Dermis microvascular lymphatic vessel endothelial cell (primary cell): ENCODE measurements at places on chromosomes 2 and 18. TPM values are rescaled to one million over a fixed set of nuclear protein-coding genes. Genes with fewer than 3 reads are reported as not detected.
A peak's percentile ranks its signal among the peaks of the same experiment; 100 is the strongest.

DNA sequence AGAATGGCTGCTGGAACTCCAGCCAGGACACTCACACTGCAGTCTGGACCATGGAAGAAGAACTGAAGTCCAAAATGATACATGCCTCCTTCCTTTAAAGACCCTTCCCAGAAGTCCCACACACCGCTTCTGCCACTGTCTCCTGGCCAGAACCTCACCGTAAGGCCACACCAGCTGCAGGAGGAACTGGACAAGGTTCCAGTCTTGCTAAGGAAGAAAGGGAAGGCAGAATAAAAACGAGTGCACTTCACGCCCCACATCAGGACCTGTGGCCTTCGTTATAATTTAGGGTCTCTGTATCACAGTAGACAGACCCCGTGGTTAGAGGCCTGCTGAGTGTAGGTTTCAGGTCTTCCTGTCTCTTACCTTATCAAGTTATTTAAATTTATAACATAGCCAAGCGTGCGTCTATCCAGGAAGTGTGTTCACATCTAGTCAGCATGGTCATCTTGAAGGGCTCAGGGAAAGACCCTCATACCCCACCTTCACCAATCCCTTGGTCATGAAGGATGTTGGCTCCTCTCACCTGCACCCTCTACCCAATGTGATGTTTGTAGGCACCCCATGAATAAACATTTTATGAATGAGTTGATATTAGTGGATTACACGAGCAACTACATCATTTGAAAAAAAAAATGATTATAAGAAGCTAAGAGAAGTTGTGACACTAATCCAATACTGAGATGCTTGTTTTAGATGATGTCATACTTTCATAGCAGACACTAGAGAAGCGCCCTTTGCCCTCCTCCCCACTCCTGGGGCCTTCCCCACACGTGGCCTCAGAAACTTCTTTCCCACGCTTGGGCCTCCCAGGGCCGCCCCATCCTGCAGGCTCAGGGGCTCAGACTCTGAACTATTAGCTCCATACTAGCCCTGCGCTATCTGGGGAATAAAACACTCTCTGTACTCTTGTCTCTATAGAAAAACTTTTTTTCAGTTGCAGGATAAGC, 157.6 kb downstream of the FAM210A start:
- DNase-seq, result no peak

DNA sequence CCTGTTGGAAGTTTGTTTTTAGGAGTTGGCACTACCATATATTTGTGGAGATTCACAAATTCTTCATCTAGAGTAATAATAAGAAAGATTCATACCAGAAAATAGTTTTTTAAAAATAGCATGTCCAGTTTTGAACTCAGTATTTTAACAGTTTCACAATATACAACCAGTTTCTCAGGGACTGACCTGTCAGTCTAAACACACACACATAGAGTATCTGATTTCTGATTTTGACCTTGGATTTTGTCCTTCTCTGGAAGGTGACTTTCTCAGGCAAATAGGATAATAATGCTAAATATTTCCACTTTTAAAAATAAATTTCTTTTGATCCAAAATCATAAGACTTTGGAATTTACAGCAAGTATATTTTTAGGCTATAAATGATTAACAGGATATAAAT, 32.0 kb downstream of the MFSD6 start:
- no peak for DNase-seq

GRCh38 chr2:232393556-232393955, 13.1 kb upstream of the ALPG start:
- DNase-seq, result no peak

DNA sequence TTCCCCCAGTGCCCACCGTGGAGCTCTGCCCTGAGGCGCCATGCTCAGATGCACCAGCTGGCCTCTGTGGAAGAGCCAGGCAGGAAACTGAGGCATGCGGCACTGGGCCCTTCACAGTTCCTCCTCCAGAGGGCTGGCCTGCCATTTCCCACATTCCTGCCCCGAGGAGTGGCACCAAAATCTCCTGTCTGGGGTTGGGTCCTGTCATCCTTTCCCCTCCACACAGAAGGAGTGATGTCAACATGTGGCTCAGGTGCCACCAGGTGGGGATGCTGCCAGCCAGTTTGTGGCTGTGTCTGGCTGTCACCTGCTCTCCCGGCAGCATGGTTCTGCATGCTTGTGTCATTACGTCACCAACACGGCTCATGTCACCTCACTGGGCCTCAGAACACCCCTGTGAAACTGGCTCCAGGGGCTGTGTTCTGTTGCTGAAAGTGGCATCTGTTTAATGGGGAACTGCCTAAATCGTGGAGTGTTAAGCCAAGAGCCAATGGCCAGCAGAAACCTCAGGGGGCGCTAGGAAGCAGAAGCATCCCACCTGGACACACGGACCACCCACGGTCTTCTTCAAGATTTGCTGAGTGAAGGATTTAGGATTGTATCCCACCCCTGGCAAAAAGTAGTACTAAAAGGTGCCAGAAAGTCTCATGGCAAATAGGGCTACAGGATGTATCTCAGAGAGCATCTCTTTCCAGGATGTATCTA, 51.3 kb downstream of the ZAP70 start:
- DNase-seq, result no peak

RMDN2 gene
- 1.3 and 2.3 TPM in 2 replicates for total RNA-seq

DNA sequence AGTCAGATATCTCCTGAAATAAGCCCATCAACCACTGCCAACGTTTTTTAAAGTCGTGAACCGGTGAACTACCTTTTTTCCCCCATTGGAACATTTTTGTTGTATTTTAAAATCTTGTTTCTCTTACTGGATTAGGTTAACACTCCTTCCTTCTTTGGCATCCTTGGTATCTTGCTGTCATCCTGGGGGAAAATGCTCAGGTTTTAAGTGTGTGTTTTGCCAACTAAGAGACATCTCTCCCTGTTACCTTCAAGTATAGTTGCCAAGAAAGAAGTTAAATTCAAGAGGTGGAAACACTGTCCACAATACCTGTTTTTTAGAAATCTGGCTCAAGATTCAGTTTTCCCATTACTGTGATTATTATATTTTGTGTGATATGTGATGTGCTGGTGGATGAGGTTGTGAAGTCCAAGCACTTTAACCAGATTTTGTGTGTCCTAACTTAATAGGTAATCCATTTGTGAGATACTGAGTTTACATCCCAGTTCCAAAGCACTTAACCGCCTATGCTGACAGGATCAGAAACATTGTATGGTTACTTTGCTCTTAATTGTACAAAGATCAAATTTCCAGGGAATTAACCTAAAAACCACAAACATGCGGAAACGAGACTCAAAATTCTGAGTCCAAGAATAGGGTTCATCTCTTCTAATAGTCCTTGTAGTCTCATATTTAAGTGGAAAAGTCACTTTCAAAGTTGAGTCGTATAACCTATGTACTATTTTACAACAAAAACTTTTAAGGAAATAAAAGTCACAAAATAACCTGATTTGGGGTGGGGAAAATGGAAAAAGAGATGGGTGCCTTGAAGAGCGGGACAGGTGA, 1.3 kb upstream of the SP3 start:
- no peak for DNase-seq

DNA sequence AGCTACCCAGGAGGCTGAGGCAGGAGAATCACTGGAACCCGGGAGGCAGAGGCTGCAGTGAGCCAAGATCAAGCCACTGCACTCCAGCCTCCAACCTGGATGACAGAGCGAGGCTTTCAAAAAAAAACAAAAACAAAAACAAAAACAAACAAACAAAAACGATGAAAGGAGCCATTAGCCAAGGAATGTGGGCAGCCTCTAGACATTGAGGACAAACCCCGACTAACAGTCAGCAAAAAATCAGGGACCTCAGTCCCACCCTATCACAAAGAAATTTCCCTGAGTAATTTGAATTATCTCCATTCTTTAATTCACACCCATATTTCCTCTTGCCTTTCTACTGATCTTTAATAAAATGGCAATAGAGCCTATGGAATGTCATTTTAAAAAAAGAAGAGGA, 75.8 kb downstream of the MBD2 start:
- DNase-seq, result no peak

SLC4A5 gene
- under 0.01 and 0.25 TPM in 2 replicates for total RNA-seq

DNA sequence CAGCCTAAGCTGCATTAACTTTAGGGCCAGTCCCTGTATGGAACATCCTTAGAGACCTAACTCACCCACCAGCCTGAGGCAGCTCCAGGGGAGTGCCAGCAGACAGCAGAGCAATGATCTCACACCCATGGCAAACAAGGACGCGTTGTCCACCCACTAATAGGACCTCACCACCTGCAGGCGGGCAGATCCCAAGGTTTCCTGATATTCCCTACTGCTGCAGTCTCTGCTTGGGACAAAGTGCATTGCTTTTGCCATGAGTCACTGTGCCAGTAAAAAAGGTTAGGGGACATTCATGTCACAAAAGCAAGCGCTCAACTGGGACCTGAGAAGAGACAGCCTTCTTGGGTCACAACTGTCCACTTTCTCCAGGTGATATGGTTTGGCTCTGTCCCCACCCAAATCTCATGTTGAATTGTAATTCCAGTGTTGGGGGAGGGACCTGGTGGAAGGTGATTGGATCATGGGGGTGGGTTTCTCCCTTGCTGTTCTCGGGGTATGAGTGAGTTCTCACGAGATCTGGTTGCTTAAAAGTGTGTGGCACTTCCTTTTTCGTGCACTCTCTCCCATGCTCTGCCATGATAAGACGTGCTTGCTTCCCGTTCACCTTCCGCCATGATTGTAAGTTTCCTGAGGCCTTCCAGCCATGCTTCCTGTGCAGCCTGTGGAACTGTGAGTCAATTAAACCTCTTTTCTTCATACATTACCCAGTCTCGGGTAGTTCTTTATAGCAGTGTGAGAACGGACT, 160.2 kb downstream of the MIB1 start:
- DNase-seq, result no peak

- no peak for DNase-seq
Observed at GRCh38 chr2:100285691-100286090, 36.6 kb downstream of the LONRF2 start.

- no peak for DNase-seq
Observed at GRCh38 chr2:225891771-225892170, 492.3 kb downstream of the NYAP2 start.

CIAO1 gene
- 84.2 and 100 TPM in 2 replicates for total RNA-seq

IL36G gene
- not detected in 2 replicates for total RNA-seq

TMEM163 gene
- 0.13 and 0.25 TPM in 2 replicates for total RNA-seq

DNA sequence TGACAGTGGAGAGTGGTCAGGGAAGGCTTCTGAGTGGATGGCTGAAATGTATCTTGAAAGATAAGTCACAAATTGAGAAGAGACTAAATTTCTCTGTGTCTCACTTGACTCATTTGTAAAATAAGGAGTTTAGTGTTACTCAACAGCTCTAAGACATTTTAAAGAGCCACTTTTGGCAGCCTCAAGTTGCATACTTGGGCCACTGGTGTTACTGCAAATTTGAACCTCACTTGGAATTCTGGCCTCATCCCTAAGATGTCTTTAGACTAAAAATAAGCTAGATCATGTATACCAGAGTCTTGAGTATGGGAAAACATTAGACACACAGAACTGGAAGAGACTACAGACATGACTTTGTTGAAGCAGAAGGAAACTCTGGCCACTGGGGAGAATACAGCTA, 4.5 kb upstream of the MTLN start:
- DNase-seq, result no peak

MYO3B gene
- total RNA-seq, result under 0.01 TPM in 1 of 2 replicates, not detected in the other

MATN3 gene
- 1.0 and 1.4 TPM in 2 replicates for total RNA-seq

GRCh38 chr2:341017-341542, 53.2 kb upstream of the ALKAL2 start:
- no peak for DNase-seq

GRCh38 chr2:238169708-238170251, 11.0 kb downstream of the ERFE start:
- peak; percentile 75 for DNase-seq

PTGR3 gene
- 9.1 and 11.5 TPM in 2 replicates for total RNA-seq

GRCh38 chr2:144334551-144334950, 185.4 kb downstream of the ZEB2 start:
- DNase-seq, result no peak

DNA sequence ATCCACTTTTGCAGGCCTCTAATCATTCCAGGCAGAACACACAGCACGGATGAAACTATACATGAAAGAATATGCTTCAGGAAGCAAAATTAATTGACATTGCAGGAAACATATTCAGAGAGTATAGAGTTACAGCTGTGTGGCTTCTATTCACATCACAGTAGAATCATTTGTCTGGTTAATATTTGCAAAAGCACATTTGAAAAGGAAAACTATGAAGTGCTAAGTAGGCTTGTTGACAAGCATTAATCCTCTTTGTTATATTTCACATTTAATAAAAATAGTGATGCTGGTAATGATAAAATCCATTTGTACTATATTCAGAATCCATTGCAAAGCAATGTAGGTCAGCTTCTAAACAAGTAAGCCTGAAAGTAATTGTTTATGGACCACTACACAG, 32.2 kb upstream of the PIK3C3 start:
- no peak for DNase-seq

TUBA4B gene
- total RNA-seq, result not detected in 2 replicates

DNA sequence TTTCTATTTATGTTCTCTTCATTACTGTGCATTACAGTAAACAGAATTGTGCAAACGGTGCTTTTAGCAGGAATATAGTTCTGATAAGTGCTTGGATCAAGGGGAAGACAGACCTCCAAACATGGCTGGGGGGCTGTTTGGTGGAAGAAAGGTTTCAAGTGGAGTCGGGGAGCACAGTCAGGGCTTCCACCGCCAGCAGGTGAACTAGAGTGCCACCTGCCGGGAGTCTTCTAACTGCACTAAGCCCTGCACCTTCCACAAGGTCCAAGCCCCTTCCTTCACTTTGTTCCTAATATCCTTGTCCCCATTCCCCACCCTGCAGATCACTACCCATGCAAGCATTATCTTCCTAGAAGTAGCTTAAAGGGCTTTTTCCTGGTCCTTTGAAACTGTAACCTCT, 11.1 kb downstream of the ONECUT2 start:
- DNase-seq, result peak; percentile 42

DNA sequence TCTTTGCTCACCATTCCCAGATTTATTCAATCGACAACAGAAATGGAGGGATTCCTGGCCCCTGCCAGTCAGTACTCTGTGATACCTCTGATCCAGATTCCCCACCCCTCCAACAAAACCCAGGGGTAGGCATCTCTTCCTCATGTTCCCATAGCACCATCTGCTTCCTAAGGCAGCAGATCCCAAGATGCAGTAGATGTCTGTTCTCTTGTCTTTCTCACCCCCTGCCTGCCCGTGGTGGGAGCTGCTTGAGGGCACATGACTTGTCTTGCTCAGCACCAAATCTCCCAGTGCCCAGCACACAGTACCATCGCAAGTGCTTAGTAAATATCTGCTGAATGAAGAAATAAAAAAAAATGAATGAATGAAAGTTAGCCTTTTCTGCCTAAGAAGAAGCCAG, 98.2 kb downstream of the ZBTB7C start:
- DNase-seq, result no peak

DNA sequence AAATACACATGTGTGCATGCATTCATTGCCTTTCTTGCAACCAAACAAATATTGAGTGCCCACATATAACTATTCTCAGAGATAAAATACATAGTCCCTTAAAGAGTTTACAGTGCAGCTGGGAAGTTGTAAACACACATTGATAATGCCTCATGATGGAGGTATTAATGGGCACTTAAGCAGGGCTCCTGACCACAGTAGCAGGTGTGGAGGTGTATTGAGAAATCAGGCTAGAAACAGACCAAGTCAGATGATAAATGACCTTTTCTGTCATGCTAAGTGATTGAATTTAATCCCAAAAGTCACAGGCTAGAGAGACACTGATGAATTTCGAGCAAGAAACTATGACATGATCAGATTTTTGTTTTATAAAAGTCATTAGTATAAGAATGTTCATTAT, 157.7 kb downstream of the ZNF385B start:
- DNase-seq, result no peak
